Glomerular endothelial cell (primary cell): ENCODE measurements at places on chromosomes 2 and 18.

DNA sequence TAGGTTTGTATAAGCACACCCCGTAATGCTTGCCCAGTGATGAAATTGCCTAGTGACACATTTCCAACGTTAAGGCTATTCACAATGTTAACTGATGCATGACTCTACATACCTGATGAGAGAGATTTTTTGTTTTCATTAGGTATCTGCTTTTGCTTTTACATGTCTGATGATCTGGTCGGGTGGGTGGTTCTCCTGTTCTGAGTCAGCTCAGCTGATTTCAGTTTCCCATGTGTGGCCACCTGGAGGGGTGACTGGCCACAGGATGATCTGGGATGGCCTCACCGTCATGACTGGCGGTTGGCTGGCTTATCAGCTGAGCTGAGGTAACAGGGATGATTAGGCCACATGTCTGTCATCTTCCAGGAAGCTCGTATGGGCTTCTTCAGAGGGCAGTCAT lies 33.8 kb upstream of the ACYP2 start:
- no peak for DNase-seq

DNA sequence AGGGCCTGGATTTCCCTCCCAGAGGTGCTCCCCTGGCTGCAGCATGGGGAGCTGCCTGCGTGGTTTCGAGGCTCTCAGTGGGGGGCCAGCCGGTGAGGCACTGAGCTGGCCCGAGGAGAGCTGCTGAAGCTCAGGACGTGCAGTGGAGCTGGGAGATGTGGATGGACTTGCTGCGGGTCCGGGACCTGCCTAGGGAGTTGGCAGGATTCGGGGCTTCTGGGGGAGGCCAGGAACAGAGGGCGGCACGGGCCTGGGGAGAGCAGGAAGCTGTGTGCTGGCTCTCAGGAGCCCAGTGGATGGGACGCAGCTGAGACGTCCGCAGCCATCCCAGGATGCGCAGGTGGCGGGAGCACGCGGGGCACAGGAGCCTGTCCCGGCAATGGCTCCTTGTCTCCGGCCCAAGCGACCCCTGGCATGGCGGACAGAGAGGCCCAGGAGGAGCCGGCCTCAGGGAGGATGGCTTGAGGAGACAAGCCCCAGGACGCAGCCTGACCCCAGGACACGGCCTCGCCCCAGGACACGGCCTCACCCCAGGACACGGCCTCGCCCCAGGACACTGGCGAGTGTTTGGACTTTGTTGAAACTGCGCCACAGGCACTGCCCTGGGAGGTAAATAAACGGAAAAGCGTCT lies 116.1 kb downstream of the NFATC1 start:
- DNase-seq, result no peak

DNA sequence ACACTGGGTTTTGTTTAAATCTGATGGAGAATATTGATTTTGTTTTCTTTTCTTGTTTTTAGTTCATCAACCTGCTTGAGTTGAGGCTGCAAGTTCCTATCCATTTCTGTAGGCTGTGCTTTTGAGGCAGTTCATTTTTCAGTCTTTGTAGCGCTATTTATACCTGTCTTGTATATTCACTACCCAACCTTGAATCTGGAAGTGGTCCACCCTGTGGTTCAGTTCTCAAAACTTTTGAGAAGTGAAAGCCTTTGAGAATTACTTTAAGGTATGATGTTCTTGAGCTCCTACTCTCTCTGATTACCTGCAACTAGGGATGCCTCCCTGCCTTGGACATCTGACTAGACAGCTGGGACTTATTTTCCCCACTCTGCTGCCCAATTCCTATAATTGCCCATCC lies 53.5 kb upstream of the KCNE4 start:
- no peak for DNase-seq

GRCh38 chr18:13120255-13120654 lies 98.3 kb upstream of the LDLRAD4 start:
- DNase-seq, result no peak

DNA sequence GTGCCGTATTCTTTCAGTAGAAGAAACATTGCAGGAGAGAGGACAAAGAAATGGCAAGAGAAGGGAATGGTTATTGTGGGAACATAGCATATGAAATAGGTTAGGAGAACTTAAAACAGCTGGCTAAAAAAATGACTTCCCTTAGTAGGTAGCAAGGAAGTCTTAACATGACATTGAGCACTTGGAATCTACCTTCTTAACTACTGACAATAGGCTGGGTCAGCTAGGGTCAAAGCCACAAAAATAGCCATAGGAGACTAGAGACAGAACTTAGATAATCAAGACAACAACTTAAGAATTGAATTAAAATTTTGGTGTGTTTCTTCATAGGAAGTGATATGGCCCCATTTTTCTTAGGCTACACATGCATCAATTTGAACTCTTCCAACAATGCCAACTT lies 227.9 kb downstream of the TCF4 start:
- DNase-seq, result no peak

GRCh38 chr2:133570542-133570941 lies 2.3 kb upstream of the NCKAP5 start:
- no peak for DNase-seq

GRCh38 chr2:178589335-178589734 lies 109.1 kb downstream of the PLEKHA3 start:
- no peak for DNase-seq

DNA sequence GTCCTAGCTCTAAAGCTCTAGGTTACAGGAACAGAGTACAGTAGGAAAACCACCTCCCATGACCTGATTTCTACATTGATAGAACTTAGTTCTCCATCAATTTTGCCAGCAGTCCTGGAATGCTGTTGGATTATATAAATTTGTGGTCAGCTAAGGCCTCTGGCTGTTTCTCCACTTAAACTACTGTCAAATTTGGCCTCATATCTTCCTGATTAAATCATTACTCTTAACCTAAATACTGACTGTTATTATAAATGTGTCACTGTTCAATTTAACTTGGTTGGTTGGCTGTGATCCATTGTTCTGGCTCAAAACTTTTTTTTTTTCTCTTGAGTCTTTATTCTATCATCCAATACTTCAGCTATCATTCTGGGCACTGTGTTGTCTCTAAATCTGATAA lies 71.2 kb downstream of the TGFA start:
- no peak for DNase-seq

DNA sequence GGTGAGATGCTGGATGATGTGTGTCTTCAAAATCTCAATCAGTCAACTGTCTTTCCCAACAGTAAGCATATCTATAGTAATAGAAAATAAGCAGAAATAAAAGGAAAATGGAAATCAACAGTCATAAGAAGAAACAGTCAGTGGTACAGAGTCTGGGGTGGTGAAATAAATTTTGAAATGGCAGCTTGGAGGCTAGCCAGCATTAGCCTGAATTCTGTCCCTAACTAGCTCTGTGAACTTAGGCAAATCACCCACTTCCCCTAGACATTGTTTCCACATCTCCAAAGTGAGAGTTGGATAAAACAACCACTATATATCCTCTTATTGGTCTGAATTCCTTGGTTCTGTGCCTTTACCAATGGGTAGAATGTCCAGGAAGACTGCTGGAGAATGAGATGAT lies 189.7 kb upstream of the REV1 start:
- DNase-seq, result no peak

DNA sequence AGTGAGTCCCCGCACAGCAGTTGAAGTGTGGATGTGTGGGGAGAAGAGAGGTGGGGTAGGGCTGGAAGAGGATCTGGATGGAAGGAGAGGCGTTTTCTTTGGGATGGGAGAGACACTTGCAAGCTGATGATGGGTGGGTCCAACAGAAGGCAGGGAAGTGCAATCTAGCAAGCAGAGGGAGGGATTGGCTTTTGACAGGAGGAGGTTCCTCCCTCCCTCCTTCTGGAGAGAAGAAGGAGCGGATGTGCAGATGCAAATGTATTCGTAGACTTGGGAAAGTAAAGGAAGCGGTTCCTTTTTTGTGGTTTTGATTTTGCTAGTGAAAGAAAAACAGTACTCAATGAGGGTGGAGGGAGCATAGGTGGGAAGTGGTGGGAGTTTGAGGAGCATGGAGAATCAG lies 48.9 kb downstream of the LAMA3 start:
- no peak for DNase-seq

- DNase-seq, result no peak
Measured at GRCh38 chr18:56910237-56910636, 236.7 kb upstream of the BOD1L2 start.

- no peak for DNase-seq
Measured at GRCh38 chr2:169301596-169302335, 60.6 kb downstream of the LRP2 start.

GRCh38 chr18:39345321-39345720 lies 1779.7 kb upstream of the CELF4 start:
- no peak for DNase-seq

GRCh38 chr2:54964271-54964670 lies 86.0 kb downstream of the RTN4 start:
- no peak for DNase-seq

- no peak for DNase-seq
Measured at GRCh38 chr2:101770726-101771125, 73.2 kb downstream of the MAP4K4 start.

DNA sequence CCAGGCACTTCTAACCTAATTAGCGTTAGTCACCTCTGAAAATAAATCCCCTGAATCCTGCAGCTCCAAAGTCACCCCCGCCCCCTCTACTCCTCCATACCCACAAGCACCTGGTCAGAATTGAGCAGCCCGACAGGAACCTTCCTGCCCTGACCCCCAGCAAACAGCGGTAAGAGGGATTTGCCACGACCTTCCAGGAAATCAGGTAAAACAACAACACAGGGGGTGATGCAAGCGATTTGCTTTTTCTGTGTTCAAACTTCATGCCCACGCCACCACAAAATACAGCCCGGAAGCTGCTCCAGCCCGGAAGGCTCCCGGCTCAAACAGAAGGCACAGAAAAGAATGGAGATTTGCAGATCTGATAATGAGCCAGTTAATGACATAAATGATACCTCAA lies 367.1 kb downstream of the GPD2 start:
- no peak for DNase-seq

DNA sequence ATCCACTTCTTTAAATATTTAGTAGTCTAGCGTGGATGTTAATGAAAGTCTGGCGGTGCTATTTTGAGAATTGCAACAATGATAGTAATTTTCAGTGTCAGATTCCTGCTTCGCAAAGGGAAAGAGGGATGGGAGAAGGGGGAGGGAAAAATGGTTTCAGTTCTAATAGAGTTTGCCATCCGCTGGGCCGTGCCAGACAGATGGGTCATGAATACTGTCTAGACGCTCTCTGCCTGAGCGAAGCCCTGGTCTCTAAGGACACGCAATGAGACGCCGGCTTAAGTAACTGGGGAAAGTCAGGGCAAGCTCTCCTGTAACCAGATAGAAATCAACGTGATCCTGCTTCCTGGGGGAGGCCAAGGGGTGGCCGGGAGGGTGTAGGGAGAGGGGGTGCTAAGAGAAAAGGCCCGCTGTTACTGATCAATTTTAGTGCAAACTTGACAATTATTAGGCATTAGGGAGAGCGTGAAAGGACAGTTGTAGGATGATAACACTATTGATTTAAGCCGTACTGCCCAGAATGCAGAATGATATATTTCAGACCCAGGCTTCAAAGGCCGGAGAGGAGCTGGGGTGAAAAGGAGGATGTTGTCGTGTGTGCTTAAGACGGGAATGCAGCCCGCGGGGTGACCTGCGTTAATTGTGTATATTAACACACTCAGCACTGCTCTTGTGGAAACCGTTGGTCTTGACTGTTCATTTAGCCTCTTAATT lies 229.2 kb downstream of the LDLRAD4 start:
- DNase-seq, result no peak

DNA sequence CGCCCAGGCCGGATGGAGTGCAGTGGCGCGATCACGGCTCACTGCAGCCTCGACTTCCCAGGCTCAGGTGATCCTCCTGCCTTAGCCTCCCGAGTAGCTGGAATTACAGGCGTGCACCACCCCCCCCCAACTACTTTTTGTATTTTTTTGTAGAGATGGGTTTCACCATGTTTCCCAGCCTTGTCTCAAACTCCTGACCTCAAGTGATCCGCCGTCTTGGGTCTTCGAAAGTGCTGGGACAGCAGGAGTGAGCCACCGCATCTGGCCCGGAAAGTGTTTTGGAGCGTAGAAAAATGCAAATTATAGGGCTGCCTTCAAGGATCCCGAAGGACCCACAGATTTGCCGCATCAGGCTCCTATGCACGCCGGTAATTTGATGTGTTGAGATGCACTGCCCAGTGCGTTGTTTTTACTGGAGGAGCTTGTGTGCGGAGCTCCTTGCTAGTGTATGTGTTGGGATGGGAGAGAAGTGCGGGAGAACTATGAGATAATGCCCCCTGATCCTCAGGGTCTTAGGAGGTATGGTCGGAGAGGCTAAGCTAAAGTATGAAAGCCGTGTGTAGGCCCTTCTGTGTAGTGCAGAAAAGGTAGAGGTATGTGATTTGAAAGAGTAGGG lies 1.2 kb upstream of the CLASP1 start:
- DNase-seq, result no peak

DNA sequence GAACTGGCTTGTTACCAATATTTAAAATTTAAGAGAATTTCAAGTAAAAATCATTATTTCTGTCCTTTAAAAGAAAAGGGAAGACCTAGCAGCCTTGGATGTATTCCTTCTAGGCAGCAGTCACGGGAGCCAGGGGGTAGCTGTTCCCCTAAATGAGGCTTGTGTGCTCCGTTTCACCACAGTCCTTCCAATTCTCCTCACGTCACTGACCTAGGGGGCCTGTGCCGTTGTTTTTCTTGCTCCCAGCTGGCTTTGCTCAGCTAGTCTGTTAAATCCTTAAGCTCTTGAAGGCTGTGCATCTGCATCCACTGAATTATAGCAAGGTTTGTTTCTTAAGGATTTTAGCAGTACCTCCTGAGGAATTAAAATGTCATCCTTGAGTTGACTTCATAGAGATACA lies 9.9 kb downstream of the KLHL23 start:
- DNase-seq, result no peak

- no peak for DNase-seq
Measured at GRCh38 chr2:269356-270030, 4.7 kb downstream of the ACP1 start.

DNA sequence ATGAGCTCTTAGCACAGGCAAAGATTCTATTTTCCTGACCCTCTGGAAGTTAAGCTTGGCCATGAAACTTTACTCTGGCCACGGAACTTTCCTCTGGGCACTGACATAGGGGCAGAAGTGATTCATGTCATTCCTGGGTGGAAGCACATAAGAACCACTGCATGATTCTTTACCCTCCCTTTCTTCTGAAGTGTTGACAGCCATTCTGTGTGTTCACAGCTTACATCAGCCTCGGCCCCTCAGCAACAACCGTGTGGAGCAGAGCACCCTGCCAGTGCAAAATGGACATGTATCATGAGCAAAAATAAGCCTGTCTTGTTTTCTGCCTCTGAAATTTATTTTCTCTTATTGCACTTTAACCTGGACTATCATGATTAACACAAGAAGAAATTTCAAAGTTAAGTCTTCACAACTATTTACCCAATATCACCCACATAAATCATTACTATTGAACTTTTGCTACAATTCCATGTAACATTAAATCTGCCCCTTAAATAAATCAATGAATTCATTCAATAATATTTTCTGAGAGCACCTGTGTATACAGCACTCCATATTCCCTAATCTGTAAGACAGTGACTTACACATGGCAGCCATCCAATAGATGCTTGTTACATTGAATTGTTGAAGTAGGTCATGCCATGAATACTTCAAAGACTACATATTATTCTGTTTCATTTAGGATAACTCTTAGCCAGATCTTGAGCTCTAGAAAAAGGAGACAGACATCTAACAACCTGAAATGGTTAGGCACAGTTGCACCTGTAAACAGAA lies 531.9 kb downstream of the IRS1 start:
- DNase-seq, result no peak

GRCh38 chr2:71563872-71564271 lies 110.5 kb downstream of the DYSF start:
- DNase-seq, result no peak
